ENCODE measurements at places on chromosomes 6 and 20.

DNA sequence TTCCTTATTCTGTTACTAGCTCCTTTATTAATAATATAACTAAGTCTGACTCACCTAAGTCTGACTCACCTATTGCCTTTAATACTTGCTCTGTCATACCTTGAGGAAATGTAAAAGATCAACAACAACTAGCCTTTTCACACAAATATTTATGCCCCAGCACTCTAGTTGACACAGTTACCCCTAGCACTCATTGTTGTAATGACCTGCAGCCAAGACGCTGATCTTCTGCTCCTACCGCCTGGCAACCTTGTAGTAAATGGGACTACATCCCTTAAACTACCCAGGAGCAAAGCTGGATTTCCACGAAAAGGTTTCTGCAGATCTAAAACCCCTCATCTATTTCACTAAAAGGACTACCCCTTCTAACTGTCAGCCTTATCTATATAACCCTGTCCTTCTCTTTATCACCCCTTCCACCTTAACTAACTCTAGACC is 90.0 kb downstream of the PLG start:
- DNase-seq, result no peak

- no peak for DNase-seq
Measured at GRCh38 chr20:7113577-7114466, 346.3 kb downstream of the BMP2 start.

GRCh38 chr6:129235167-129236000 is 352.4 kb downstream of the LAMA2 start:
- DNase-seq, result no peak

DNA sequence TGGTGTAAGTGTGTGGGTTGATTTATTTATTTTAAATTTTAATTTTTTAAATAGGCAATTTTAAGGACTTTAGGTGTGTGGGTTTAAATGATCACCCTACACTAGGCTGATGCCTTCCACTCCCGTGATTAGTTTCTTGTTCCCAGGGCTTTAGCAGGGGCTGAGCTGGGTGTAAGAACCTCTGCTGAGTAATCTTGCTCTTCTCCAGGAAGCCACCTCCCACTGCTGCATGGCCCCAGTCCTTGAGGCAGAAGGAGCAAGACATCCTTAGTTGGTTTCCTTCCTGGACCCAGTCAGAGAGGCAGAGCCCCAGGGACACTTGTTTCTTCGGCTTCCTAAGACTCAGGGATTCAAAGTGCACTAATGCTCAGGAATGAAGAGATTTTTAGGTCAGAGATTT is 19.8 kb upstream of the CDC5L start:
- DNase-seq, result no peak

GRCh38 chr6:45647341-45648261 is 269.9 kb upstream of the SUPT3H start:
- no peak for DNase-seq

DNA sequence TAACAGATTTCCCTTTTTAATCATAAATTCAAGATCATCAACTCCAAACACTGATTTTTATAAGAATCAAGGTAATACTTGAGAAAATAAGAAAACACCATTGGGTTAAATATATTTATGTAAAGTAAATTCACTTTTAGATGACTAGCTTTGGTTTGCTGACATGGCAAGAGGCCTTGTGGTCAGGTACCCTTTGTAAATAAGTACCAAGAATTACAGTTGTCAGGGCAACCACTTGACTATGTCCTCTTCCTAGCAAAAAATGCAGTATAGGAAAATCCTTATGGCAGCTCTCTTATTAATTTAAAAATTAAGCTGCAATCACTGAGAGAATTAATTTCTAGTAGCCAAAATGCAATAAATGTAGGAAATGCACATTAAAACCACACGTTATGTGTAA is 153.8 kb downstream of the INSM1 start:
- no peak for DNase-seq

GRCh38 chr6:44105993-44106740 is 21.1 kb downstream of the MRPL14 start:
- no peak for DNase-seq

DNA sequence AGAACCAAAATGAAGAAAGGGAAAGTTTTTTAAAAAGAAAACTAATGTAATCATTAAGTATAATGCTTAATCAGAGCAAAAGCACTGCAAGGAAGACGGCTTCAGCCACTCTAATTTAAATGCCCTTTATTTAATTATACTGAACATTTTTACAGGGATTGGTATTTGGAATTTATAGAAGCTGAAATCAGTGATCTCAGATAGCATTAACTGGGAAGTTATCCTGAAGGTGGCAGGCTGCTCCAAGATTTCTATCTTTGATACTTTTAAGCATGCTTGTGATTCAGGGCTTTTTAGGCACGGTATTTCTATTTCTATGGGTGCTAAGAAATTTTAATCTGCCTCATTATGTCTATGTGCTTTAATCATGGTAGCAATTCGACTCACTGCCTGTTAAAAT is 1.3 kb upstream of the NDUFAF4 start:
- no peak for DNase-seq

GRCh38 chr6:145863988-145864616 is 49.5 kb upstream of the FBXO30 start:
- DNase-seq, result no peak

GRCh38 chr20:10412591-10413408 is 21.2 kb downstream of the MKKS start:
- no peak for DNase-seq

- no peak for DNase-seq
Measured at GRCh38 chr6:32941214-32941768, 463 bp upstream of the HLA-DMB start.

DNA sequence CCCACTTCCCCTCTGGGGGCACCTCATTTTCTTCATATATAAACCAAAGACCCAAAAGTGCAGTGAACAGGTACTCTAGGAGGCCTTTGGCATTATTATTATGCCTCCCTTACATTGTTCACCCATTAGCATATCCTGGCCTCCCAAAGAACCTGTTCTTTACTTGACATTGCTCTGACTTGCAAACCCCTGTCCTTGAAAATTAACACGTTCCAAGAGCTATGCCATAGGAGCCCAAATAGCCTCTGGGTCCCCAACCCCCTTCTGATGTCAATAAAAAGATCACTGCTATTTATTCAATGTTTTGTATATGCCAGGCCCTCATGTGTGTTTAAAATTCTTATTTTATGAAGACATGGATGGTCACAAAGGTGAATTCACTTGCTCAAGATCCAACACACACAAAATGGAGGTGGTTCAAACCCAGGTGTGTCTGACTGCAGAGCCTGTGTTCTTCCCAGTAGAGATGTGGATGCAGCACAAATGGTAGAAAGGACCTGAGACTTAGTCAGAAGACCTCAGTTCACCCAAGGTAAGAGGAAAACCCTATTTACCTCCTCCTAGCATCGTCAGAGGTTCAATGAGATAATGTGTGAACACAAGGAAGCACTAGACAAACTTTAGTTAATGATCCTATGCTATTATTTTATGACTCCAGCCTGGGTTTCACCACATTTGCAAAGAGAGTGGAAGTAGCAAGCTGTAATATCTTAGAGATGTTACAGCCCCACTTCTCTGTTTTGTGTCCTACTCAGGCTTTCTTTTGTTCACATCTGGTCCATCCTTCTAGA is 36.6 kb downstream of the BCL2L1 start:
- no peak for DNase-seq

- no peak for DNase-seq
Measured at GRCh38 chr6:46816626-46817025, 23.4 kb downstream of the MEP1A start.

GRCh38 chr20:32537657-32538525 is 47.2 kb downstream of the NOL4L start:
- DNase-seq, result no peak

GRCh38 chr6:137926207-137926731 is 59.2 kb downstream of the TNFAIP3 start:
- DNase-seq, result no peak

GRCh38 chr20:58018590-58018989 is 209.9 kb downstream of the ANKRD60 start:
- no peak for DNase-seq

GRCh38 chr6:134920422-134920821 is 29.5 kb downstream of the ALDH8A1 start:
- DNase-seq, result no peak

GRCh38 chr6:17207281-17207680 is 73.9 kb upstream of the RBM24 start:
- no peak for DNase-seq

- peak; percentile 73 for DNase-seq
Measured at GRCh38 chr6:30687659-30688431, 1.4 kb upstream of the PPP1R18 start.

DNA sequence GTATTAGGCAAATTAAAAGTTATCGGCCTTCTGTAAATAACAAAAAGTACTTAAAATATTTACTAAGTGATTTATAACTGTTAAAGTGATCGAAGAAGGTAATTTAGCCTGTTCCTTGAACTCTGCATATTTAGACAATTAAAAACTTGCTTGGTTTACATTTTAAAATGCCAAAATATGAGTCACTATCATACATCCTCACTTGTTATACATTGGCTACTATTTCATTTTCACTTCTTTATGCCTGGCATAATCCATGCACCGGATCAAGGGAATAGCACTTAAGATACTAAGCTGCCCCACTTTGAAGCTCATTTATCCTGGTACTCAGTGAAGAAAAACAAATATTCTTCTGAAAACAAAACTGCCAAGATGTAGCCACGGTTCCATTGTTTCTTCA is 344.6 kb downstream of the UBE3D start:
- DNase-seq, result no peak

GRCh38 chr6:151885234-151885633 is 77.8 kb downstream of the ESR1 start:
- no peak for DNase-seq

- DNase-seq, result no peak
Measured at GRCh38 chr6:11389977-11390376, 147.6 kb upstream of the TMEM170B start.

- DNase-seq, result no peak
Measured at GRCh38 chr6:25387911-25388310, 108.7 kb downstream of the CARMIL1 start.

- no peak for DNase-seq
Measured at GRCh38 chr6:128599036-128599435, 78.6 kb upstream of the PTPRK start.

- no peak for DNase-seq
Measured at GRCh38 chr20:50083034-50083433, 29.9 kb downstream of the UBE2V1 start.

GRCh38 chr6:52381249-52381648 is 19.3 kb downstream of the PAQR8 start:
- DNase-seq, result no peak

DNA sequence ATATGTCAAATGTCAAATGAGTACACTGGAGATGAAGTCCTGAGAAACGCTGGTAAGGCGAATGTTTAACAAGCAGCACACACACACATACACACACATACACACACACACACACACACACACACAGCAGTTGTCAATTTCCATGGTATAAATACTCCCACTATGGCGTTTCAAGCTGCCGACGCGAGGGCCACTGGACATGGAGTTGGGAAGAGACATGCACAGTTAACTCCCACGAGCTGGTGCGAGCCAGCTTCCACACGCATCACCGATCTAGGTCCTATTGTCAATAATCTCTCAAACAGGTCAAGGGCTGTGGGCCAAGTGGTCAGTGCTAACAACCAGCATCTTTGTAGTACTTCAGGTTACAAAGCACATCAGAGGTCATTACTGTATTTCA is 58.9 kb downstream of the TRERF1 start:
- no peak for DNase-seq

GRCh38 chr20:56091628-56092234 is 86.4 kb upstream of the CBLN4 start:
- DNase-seq, result no peak

- DNase-seq, result peak; percentile 75
Measured at GRCh38 chr6:41053041-41053440, at the start of gene APOBEC2. Gene APOBEC2, plus strand, starts transcription at chr6:41053202. Its CDS starts 146 bp downstream, at chr6:41053348.

DNA sequence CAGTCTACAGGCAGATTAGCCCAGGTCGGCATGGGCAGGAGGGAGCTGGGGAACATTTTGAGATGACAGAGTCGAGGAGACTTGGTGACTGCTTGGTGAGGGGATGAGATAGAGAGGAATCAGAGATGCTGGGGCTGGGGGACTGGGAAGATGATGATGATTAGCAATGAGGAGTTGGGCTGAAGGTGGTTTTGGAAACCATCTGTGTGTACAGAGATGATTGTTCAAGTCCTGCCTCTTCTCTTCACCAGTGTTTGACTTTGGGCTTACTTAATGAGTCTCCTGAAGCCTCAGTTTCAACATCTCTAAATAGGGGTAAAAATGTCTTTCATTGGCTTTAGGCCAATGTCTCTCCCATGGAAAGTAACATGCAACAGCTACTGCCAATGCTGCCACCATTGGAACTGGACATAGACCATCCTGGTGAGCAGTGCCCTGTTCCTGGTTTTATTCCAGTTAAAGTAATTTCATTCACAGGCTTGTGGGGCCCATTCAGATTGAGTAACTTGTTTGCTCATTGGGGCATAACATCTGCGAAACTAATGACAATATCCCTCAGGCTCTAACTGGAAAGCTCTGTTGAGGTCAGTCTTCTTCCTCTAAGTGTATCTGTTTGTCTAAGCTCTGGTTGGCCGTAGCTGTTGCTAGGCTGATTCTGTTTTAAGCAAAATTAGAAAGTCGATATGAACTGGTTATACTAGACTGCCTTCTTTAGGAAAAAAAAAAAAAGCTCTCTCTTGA is 99.1 kb downstream of the ARMC2 start:
- DNase-seq, result no peak

Measured in sigmoid colon (tissue), 7 donors.